Iris pigment epithelial cell (primary cell): ENCODE measurements at places on chromosomes 12 and 14.

DNA sequence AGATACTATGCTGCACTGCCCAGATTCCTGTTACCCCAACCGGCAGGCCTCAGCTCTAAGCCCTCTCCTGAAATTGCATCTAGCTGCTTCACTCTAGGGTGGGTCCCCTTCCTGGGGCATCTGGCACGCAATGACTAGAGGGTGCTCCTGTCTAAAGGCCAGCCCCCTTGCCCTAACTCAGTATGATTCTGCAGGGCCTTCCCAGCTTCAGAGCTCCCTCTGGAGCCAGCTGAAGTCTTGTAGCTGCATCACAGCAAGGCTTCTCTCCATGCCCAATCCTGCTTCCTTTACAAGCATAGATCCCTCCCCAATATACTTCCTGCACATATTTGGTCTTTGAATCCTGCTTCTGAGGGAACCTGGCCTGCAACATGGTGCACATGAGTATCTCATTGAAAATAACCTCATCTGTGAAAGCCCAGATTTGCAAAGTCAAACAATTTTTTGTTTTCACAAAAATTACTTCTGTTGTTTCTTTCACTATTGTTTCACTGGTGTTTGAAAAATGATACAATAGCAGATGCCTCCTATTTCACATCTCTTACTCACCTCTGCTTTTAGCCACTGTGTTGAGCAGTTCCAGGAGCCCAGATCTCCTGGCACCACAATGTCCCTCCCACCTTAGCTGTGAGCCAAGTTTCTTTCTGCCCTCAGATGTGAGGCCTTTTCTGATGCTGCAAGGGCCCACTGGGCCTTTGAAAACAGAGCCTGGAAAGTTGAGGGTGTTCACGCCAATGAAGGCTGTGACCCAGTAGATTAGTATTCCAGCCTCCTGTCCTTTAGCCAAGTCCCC, 169.5 kb upstream of the EGLN3 start:
- DNase-seq: no peak

GRCh38 chr12:114425031-114425626, 19.2 kb upstream of the TBX5 start:
- no peak for DNase-seq

DNA sequence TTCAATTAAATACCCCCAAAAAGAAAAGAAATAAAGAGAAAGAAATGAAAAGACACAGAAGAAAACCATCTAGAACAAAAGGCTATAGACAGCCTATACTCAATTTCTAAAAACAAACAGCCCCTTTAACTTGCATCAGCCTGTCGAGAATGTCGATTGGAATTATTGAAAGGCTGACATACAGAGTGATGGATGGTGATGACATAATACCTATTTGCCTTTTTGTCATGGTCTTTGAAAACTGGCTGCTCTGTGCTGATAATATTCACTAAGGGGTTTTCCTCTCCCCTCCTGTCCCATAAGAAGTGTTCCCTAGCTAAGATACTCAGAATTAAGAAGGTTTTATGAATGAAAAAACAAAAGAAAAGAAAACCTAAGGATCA, 393.7 kb downstream of the SOX5 start:
- DNase-seq: no peak

DNA sequence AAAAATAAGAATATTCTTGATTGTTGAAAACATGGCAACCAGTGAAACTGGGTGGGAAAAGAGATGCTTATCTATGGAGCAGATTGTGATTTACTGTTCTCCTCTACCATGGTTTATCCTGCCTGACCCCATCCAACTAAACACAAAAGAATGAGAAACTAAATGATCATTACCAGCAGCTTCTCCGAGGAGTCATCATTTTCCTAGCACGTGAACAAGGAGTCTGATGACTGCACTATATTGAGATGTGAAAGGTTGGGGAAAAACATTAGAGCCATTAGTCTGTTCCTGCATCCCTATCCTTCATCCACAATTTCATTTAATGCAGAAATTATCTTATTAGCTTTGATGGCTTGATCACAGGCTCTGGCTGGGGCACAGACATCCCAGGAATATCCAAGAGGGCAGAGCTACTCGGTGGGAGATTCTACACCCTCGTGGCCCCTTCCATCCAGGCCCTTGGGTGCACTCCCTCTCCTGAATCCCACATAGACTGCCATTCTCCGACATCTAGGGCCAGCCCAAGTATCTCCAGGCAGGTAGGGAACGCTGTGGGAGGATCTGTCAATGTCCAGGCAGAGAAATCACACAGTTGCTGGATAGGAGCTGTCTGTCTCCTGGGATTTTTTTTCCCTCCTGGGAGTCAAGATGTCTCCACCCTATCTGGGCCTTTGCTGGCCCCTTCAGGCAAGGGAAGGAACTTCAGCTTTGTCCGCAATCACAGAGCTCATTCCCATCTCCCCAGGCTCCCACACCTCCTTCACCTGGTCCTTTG, 43.3 kb upstream of the DHRS4 start:
- DNase-seq: peak; percentile 55
